ENCODE measurements at places on chromosomes 7 and 10. TPM values are rescaled to one million over a fixed set of nuclear protein-coding genes. Genes with fewer than 3 reads are reported as not detected.
A peak's percentile ranks its signal among the peaks of the same experiment; 100 is the strongest.

- DNase-seq = peak; percentile 87
These were observed 2.8 kb downstream of the FAM53B start for GRCh38 chr10:124741281-124741921.

- DNase-seq = no peak
These were observed 12.5 kb downstream of the DENND10 start for GRCh38 chr10:119116326-119116951.

DNA sequence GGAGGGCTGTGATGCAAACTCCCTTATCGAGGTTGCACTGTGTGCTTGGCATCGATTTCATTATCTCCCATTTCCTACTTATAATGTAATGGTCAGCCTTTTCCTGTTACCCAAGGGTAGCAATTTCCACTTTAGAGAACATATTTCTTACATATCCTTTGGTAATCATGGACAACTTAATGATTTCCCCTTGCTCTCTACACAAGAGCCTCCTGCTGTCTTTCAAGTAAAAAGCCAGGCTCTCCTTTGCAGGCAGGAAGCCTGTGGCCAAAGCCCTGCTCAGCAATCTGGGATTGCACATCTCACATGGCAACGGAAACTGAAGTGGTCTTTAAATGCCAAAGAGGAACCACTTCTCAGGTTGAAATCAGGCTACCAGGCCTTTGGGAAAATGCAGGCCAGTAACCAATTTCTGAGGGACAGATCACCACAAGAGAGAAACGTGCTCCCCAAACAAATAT is 86.7 kb upstream of the IKZF1 start:
- DNase-seq = no peak

DNA sequence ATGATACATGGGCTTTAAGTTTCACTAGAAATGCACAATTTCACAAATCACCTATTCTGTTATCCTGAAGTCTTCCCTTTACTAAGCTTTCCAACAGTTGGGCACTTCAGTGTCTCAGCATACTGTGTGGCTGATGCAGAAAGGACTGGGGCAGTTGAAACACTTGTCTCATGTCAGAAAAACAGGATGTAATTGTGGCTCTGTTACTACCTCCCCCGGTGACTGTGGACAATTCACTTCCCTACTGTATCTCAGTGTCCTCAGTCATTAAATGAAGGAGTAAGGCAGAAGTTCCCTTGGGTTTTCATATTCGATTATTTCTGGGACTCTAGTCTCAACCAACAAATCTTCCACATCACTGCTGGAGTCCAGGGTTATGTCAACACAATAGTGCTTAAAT is 17.9 kb downstream of the ANKRD22 start:
- DNase-seq = no peak

- DNase-seq = no peak
These were observed 9.9 kb upstream of the CTNNA3 start for GRCh38 chr10:67705921-67706320.

GRCh38 chr7:157301610-157302120 is 35.1 kb upstream of the DNAJB6 start:
- no peak for DNase-seq

- no peak for DNase-seq
These were observed 36.0 kb downstream of the KIAA1549 start for GRCh38 chr7:138945154-138945553.

DNA sequence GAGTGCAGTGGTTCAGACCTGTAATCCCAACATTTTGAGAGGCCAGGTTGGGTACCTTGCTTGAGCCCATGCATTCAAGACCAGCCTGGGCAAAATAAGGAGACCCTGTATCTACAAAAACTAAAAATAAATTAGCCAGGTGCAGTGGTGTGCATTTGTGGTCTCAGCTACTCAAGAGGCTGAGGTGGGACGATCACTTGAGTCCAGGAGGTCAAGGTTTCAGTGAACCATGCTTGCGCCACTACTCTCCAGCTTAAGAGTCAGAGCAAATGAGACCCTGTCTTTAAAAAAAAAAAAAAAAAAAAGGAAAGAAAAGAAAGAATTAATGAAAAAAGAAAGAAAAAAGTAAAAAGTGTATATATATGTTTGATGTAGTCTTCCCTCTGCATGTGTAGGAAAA is 24.7 kb downstream of the MICU1 start:
- DNase-seq = no peak

Gene ATRNL1
- polyA plus RNA-seq = not detected

Gene TMEM140
- polyA plus RNA-seq = 6.1 TPM

Gene CYP3A5
- 0.33 TPM for polyA plus RNA-seq
